ENCODE measurements at places on chromosomes 1 and 21. TPM values are rescaled to one million over a fixed set of nuclear protein-coding genes. Genes with fewer than 3 reads are reported as not detected.

DNA sequence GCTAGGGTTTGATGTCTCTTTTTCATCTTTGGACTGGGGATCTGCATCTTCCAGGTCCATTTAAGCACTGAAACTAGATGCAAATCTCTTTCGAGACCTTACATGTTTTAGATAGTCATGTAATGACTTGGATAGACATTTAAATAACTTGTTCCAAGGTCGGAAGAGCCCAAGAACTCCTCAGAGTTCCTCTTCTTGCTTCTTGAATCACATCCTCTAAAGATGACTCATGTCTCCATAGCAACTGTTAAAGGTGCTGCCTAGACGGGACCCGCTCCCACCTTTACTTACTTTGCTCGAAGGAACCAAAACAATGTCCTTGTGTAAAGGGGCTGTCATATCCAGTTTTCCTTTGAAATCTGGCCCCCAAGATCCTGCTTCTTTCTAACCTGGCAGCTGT, 130.0 kb downstream of the EDEM3 start:
- DNase-seq: no peak

GRCh38 chr1:215890438-215890837, 323.3 kb downstream of the KCTD3 start:
- DNase-seq: no peak

The PPIE gene
- polyA plus RNA-seq: 67.4 TPM

DNA sequence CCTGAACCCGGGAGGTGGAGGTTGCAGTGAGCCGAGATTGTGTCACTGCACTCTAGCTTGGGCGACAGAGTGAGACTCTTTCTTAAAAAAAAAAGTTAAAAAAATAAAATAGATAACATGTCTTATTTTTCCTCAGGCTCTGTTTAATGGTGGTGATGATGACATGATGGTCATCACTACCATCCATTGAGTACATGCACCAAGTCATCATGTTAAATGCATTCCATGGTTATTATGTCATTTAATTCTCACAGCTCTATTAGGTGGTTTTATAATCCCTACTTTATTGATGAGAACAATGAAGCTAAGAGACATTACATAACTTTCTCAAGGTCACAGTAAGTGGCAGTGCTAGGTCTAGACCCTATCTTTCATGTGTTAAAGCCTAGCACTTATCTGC, 34.4 kb upstream of the MAB21L3 start:
- no peak for DNase-seq

The RNF187 gene
- polyA plus RNA-seq: 64.6 TPM

- no peak for DNase-seq
Observed at GRCh38 chr1:67795179-67795912, 37.9 kb downstream of the GNG12 start.

DNA sequence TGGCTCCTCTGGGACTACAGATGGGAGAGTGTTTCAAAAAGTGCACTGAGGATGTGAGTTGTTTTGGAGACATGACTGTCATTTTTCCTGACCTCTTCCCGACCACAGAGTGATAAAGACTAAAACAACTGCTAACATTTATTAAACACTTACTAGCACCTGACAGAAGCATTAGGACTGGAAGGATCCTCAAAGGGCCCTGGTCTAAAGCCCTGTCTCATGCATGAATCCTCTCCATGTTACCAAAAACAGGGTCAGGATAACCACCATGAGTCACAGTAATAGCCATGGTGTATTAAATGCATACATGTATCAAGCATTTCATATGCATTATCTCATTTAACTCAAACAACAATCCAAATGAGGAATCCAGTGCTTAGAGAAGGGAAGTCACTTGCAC, 11.5 kb downstream of the CYB5RL start:
- no peak for DNase-seq

GRCh38 chr1:219710529-219711194, 97.8 kb upstream of the ZC3H11B start:
- no peak for DNase-seq

The SLFNL1 gene
- polyA plus RNA-seq: 0.87 TPM

The CYP4Z1 gene
- 0.43 TPM for polyA plus RNA-seq

- no peak for DNase-seq
Observed at GRCh38 chr1:1842360-1843146, 48.3 kb downstream of the GNB1 start.

DNA sequence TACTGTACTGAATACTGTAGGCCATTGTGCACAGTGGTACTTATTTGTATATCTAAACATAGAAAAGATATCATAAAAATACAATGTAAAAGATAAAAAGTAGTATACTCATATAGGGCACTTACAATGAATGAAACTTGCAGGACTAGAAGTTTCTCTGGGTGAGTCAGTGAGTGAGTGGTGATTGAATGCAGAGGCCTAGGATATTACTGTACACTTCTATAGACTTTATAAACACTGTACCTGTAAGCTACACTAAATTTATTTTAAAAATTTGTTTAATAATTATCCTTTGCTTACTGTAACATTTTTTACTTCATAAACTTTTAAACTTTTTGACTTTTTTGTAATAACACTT, 82.5 kb downstream of the FGGY start:
- DNase-seq: no peak

- DNase-seq: no peak
Observed at GRCh38 chr1:69220672-69221071, 347.1 kb upstream of the LRRC7 start.

GRCh38 chr21:28458446-28458845, 534.2 kb downstream of the LTN1 start:
- DNase-seq: no peak

DNA sequence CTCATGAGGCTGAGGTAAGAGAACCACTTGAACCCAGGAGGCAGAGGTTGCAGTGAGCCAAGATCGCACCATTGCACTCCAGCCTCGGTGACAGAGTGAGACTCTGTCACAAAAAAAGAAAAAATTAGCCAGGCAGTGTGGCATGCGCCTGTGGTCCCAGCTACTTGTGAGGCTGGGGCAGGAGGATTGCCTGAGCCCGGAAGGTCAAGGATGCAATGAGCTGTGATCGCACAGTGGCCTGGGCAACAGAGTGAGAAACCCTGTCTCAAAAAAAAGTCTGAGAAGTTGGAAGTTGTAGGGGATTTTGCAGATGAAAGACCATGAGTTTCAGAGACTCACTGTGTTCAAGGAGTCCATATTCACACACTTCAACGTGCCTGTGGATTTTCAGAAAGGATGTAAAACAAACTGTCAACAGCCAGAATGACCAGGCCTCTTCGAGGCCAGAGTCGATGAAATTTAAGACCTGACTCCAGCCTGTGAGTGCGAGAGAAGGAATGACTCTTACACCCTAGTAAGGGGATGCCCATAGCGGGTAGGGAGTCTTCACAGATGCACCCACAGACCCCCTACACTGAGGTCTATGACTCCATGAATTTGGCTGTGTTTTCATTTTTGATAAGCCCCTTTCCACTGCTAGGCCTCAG, 2.2 kb downstream of the S100A13 start:
- DNase-seq: peak; percentile 6

The TRPM2 gene
- 1.3 TPM for polyA plus RNA-seq

GRCh38 chr1:235670157-235670776, 20.7 kb upstream of the GNG4 start:
- no peak for DNase-seq

- DNase-seq: no peak
Observed at GRCh38 chr1:66730462-66730861, 21.8 kb upstream of the DYNLT5 start.

- no peak for DNase-seq
Observed at GRCh38 chr21:25422610-25423608, 184.4 kb downstream of the MRPL39 start.

DNA sequence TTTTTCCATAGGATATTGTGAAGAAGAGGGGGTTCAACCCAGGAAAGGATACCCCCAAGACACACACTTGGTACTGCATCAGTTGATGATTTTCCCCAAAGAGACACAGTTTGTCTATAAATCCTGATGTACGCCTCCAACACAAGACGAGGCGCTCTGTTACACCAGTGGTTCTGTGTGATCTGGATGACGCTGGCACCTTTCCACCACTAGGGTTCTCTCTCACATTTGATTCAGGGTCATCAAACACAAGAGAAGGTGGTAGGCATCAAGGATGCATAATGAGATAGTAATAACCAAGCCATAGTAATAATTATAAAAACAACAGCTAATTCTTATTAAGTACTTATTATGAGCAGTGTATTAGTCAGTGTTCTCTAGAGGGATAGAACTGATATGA, 508.8 kb upstream of the ZP4 start:
- DNase-seq: no peak

GRCh38 chr1:202756391-202756790, 46.1 kb upstream of the SYT2 start:
- DNase-seq: no peak

GRCh38 chr21:31897311-31897710, 24.5 kb downstream of the HUNK start:
- DNase-seq: no peak

GRCh38 chr1:244496186-244496585, 35.1 kb downstream of the CATSPERE start:
- DNase-seq: no peak

The STIL gene
- polyA plus RNA-seq: 6.7 TPM

The DNTTIP2 gene
- 58.9 TPM for polyA plus RNA-seq

The OR14K1 gene
- polyA plus RNA-seq: not detected

DNA sequence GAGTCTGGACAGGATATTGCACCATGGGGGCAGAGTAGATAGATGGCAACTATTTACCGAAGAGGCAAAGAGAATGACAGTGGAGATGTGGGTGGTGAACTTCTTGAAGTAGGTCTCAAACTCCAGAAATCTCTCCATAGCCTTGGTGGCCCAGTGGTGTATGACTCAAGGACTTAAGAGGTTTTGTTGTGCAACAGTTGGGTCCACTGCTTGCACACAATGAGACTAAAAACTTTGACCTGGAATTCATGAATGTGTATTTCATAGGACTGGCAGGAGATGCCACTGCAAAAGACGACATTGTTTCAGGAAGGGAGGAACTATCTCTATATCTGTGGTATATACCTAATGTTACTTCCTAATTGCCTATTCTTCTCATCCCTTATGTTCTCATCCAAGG, 75.9 kb downstream of the ZSCAN20 start:
- DNase-seq: no peak

- DNase-seq: peak; percentile 82
Observed at GRCh38 chr1:153506831-153507413, 28.9 kb downstream of the S100A6 start.

The UBASH3A gene
- 0.08 TPM for polyA plus RNA-seq

GRCh38 chr1:152873495-152873894, 4.6 kb upstream of the SMCP start:
- no peak for DNase-seq

- DNase-seq: peak; percentile 88
Observed at GRCh38 chr1:30911059-30911954, 2.7 kb upstream of the SDC3 start.

The YOD1 gene
- polyA plus RNA-seq: 12.7 TPM

DNA sequence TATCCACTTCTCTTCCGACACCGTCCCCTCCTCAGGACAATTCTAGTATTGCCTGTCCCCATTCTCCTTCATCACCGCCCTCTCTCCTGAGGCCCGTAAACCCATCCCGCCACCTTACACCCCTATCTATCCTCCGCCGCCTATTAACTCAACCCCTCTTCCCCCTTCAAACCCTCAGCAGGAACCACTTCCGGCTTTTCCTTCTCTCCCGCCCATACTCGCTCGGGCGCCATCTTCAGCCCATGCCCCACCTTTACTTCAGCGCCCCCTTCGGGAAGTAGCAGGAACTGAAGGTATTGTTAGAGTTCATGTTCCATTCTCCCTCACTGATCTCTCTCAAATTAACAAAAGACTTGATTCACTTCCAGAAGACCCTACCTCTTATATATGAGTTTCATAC, 31.6 kb downstream of the VN1R5 start:
- no peak for DNase-seq

The TFF1 gene
- not detected for polyA plus RNA-seq

GRCh38 chr1:227166559-227166958, 151.7 kb downstream of the CDC42BPA start:
- DNase-seq: no peak

DNA sequence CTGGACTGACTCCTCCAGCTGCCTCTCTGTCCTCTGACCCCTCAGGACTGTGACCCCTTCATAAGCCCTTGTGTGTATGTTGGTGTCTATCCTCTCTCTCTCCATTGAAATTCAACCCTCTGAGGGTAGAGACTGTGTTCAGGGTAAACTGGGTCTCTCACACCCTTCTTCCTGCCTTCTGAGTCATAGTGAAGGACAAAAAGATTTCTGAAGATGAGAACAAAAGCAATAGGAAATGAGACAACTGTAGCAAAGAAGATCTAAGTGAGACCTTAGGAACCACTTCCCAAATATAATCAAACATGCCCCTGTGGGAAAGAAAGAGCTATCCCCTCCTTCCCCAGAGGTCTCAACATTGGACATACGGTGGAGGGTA, 16.9 kb downstream of the NUAK2 start:
- no peak for DNase-seq

The LDLRAD1 gene
- 0.68 TPM for polyA plus RNA-seq

DNA sequence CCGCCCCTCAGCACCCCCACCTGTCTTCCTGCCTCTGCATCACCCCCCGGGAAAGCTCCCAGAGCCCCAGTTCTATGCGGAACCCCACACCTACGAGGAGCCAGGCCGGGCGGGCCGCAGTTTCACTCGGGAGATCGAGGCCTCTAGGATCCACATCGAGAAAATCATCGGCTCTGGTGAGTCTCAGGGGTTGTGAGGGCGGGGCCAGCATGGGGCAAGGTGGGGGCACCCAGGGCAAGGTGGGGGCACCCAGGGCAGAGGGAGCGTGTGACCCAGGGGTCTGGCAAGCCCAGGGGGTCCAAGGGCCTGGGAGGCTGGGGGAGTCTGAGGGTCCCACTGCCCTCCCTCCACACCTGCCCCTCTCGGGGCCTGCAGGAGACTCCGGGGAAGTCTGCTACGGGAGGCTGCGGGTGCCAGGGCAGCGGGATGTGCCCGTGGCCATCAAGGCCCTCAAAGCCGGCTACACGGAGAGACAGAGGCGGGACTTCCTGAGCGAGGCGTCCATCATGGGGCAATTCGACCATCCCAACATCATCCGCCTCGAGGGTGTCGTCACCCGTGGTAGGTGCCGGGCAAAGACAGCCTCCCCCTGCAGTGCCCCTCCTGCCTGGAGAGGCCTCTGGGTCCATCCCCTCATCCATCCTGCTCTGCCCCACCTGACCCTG, 34.1 kb downstream of the EPHA8 start:
- no peak for DNase-seq

DNA sequence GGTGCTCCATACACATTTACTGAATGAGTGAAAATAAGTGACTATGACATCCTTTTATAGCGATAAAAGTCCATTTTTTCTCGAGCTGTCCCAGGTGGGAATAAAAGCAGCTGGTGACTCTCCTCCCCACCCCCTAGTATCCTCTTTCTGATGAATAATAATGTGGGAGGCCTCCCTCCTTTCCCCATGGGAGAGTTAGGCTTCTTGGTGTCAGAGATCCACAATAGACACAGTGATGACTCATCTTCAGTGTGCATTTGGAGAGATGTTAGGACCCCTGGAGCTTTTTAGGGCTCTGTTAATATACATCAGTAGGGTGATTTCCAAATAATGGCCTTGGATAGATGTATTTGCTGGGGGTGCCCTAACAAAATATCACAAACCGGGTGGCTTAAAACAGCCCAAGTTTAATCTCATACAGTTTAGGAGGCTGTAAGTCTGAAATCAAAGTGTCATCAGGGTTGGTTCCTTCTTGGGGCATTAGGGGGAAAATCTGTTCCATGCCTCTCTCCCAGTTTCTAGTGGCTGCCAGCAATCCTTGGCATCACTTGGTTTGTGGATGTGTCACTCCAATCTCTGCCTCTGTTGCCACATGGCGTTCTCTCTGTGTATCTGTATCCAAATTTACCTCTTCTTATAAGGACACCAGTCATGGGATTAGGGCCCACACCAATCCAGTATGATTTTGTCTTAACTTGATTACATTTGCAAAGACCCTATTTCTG, 4.4 kb upstream of the PHC2 start:
- DNase-seq: no peak
